ENCODE measurements at places on chromosomes 2 and 18. TPM values are rescaled to one million over a fixed set of nuclear protein-coding genes. Genes with fewer than 3 reads are reported as not detected.

Gene SULT1C3
- total RNA-seq = not detected

Gene ARL5A
- total RNA-seq = 41.6 TPM

Gene FKBP7
- total RNA-seq = 49.9 TPM

GRCh38 chr2:140417504-140417903, 1637.3 kb upstream of the NXPH2 start:
- DNase-seq = no peak

DNA sequence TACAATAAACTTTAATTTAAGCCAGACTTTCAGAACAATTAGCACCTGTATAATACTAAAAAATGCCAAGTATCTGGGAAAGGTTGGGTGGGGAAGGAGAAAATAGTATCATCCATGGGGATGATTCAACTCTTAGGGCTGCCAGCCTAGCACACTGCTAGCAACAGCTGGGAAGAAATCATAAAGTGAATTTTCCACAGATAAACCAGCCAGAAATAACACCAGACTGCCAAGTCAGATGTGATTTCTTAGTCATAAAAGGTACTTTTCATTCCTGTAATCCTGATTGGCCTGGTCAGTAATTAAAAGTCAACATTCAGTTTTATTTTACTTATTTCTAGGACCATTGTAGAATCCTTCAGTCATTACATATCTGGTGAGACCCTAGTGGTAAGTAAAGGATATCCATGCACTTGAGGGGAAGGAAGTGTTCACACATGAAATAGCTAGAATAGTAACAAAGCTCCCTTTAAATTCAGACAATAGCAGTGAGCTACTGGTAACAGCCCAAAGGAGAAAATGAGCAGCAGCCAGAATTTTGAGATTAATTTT, 59.4 kb downstream of the LIMS1 start:
- DNase-seq = no peak

DNA sequence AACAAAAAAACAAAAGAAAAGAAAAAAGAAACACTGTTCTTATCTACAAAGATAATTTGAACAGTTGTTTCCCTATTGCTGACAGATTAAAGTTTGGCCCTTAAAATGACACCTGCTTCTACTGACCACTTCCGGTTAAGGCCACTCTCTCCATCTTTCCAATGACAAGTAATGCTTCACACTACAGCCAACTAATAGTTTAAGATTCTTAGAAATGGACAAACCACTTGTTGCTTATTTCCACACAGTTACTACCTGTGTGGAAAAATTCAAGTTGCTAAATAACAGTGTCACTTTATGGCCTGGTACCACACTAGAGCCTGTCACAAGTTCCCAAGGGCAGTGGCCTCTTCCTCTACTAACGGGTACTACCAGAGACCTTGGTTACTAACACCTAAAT, 2.4 kb downstream of the TMEM185B start:
- DNase-seq = no peak

GRCh38 chr2:27145682-27146081, 3.1 kb upstream of the TCF23 start:
- DNase-seq = no peak

- no peak for DNase-seq
Measured at GRCh38 chr2:165391791-165392190, 77.7 kb upstream of the CSRNP3 start.

DNA sequence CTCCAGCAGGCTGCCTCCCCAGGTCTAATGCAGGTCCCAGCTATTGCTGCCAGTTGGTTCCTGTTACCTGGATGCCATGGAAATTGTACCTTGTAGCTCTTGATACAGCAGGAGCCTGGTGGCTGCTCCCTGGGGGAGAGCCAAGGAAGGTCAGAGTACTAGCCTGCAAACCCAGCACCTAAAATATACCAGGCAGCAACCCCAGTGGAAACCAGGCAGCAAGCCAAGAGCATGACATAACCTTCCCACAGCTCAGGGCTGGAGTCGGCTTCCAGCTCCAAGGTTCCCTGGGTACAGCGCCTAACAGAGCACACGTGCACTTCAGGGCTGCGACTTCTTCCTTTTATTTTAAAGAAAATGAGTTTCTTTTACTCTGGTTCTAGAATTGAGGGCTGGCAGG, 30.3 kb downstream of the TNP1 start:
- DNase-seq = no peak

- DNase-seq = no peak
Measured at GRCh38 chr2:138867341-138867740, 87.2 kb upstream of the NXPH2 start.

DNA sequence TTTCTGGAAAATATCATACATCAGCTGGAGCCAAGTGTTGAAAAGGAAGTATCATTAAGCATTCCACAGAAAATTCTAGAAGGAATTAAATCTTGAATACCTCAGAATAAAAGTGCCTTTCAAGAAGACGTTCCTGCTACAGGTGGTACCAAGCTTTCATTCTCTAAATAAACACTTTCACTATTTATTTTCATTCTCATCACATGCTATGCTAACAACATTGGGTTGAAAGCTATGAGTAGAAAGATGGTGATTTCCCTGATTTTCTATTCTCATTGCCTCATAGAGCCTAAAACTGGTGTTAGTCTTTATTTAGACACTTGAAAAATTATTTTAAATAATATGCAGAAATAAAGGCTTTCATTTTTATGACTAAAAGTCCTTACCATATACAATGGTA, 324.7 kb downstream of the LRP1B start:
- DNase-seq = no peak

- no peak for DNase-seq
Measured at GRCh38 chr18:38256366-38256765, 690.8 kb upstream of the CELF4 start.

All from osteocyte (in vitro differentiated cells).